ENCODE measurements at places on chromosomes 4 and X. TPM values are rescaled to one million over a fixed set of nuclear protein-coding genes. Genes with fewer than 3 reads are reported as not detected.

- peaks cover 3% of the 10 kb centered on the region for H3K36me3 ChIP-seq
- no peak for DNase-seq
- no peak overlapping the region for H3K4me3 ChIP-seq
- no peaks in the 10 kb centered on the region for H3K27me3 ChIP-seq
These were observed 41.3 kb downstream of the ATG4A start for GRCh38 chrX:108132876-108133275.

DNA sequence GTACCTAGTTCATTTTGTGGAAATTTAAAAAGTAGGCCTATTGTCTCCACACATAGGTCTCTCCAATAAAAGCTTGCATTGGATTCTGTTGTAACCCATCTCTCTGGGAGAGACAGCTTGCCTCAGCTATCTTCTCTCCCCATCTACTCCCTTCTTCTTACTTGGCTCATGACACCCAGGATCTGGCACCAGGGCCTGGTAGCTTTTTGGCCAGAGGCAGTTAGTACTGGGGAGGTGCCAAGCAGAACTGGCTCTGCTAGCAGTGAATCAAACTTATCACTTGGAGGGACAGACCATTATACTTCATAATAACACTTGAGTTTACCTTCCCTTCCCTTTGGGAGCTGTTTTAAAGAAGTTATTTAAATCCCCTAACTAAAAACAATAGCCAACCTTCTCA, 31.8 kb downstream of the PLAC1 start:
- no peaks in the 10 kb centered on the region for H3K36me3 ChIP-seq
- H3K27ac ChIP-seq: no peak overlapping the region
- no peak overlapping the region for H3K4me3 ChIP-seq
- H3K27me3 ChIP-seq: no peaks in the 10 kb centered on the region
- peaks cover 40% of the 10 kb centered on the region for H3K4me1 ChIP-seq

DNA sequence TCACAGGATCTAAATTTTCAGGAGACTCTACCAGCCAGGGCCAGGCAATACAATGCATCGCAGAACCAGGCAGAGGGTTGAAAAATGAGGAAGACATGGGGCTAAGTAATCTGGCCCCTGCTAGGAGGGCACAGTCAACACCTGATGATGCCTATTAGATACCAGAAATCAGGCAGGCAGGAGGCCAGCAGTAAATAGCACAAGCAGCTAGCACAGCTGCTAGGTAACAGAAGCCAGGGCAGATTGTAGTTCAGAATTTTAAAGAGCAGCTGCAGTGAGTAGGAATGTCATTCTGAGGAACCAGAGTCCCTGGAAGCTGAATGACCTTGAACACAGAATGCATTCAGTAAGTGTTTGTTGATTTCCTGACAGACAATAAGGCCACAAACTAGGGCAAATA, 38.8 kb upstream of the TRPC5OS start:
- no peaks in the 10 kb centered on the region for H3K4me1 ChIP-seq
- no peak overlapping the region for H3K27ac ChIP-seq
- H3K4me3 ChIP-seq: no peak overlapping the region
- no peaks in the 10 kb centered on the region for H3K27me3 ChIP-seq
- H3K36me3 ChIP-seq: no peaks in the 10 kb centered on the region

The DOK7 gene
- total RNA-seq: not detected

The CXCL3 gene
- total RNA-seq: 1.3 TPM
